ENCODE measurements at places on chromosomes 11 and 22.

DNA sequence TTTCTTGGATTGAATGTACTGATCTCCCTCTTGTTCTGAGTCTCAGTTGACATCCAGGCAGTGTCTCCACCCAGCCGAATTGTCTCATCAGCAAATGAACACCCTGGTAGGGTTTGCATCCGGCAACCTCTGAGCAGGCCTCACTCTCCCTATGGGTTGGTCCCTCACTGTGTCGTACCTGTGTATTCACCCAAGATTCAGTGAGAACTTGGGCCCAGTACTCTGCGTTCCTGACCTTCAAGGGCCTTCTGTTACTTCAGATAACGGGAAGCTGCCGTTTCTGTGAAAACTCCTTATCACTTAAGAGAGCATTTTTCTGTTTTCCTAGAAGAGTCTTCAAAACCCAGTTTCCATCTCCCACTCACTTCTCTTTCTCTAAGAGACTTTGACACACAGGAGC lies 915.6 kb downstream of the TBC1D22A start:
- DNase-seq, result no peak

DNA sequence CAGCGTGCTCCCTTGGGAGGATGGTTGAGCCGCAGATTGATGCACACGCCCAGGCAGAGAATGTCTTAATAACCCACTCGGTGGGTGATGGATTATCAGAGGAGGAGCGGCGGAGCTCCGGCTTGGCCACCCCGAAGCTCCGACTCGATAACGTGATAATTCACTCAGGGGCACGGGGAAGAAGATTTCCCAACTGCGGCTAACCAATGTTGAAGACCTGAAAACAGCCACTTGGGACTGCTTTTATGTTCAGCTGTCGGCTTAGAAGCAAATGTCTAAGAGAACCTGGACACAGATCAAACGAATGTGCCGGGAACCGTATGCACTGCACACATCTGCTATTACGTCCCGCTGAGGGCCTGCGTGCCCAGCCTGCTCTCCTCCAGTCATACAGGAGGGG lies 206.8 kb upstream of the CADM1 start:
- DNase-seq, result no peak

GRCh38 chr22:19873138-19873959 lies 18.7 kb upstream of the GNB1L start:
- no peak for DNase-seq

- peak; percentile 76 for DNase-seq
Measured at GRCh38 chr11:130088919-130089673, 19.4 kb downstream of the APLP2 start.

- no peak for DNase-seq
Measured at GRCh38 chr22:49235463-49236300, 592.0 kb downstream of the BRD1 start.
